ENCODE measurements at places on chromosomes 6 and 20.

GRCh38 chr6:37200085-37200484 is 30.1 kb downstream of the PIM1 start:
- no peak for DNase-seq

GRCh38 chr6:13883966-13884365 is 40.8 kb upstream of the RNF182 start:
- no peak for DNase-seq

DNA sequence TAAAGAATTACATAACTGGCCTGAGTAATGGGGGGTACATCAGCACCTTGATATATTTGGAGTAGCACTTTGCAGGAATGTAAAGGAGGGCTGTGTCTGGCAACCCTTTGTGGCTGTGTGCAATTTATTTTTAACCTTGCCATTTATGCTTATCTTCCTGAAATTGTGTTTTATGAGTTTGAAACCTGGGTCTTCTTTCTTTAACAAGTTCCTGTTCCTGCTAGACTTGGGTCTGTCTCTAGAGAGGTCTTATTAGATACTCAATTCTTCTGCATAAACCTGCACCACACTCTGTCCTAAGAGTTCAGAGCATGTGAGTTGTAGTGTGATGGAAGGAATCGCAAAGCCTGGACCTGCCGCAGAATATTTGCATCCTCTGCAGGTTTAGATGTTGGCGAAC is 181.0 kb downstream of the JARID2 start:
- DNase-seq = no peak

DNA sequence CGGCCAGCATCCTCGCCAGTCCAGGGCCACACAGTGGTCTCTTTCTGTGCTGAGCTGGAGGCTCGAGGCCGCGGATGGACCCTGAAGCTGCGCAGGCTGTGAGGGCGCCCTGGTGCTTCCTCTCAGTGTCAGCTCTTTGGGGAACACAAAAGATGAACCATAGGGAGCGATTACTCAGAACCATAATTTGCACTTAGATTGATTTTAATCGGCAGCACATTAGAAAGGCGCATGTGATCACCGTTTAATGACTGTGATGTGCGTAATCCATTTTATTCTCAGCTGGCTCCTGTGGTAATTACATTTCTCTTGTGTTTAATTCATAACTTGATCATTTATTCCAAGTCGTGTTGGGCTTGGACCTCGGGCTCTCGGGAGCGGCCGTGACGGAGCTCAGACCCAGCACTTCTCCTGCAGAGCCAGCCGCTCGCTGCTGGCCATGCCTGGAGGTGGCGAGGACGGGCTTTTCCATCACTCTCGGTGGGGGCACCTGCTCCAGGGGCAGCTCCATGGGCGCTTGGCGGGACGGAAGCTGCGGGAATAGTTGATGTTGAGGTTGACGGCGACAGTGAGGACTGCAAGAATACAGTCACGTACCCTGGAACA is 25.6 kb upstream of the NTSR1 start:
- DNase-seq = no peak

- DNase-seq = no peak
These were observed 156.6 kb downstream of the OTOR start for GRCh38 chr20:16904751-16905150.

DNA sequence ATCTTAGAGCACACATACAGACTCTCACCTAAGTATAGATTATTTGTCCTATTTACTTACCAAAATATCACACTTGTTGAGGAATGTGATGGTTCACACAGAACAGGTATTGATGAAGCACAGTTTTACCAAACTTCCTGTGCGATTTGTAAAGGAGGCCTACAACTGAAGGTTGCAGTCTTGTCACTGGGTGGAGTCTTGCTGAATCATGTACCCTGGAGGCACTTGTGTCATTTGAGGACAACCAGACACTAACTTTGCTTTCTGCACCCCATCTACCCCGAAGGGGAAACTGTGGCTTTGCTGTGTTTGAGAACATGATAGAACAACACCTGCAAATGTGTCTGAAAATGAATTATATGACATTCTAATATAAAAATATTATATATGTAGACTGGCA is 32.4 kb upstream of the HINT3 start:
- DNase-seq = no peak

- DNase-seq = no peak
These were observed 50.7 kb downstream of the STK35 start for GRCh38 chr20:2152317-2152716.

DNA sequence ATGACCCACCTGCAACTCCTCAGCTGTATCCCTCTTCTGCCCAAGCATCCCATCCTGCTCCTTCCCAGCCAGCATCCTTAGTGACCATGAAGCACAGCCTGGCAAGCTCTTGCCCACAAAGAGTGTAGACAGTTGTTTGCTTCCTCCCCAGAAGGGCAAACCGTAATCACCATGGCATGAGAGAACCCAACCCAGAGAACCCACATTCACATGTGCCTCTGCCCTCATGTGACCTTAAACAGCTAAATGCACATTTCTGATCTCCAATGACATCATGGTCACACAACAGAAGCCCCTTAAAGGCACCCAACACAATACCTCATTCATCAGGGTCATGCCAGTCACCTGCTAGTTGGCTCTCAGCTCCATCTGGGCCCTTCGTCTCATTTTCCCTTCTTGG is 162.8 kb upstream of the CDYL start:
- no peak for DNase-seq
